ENCODE measurements at places on chromosomes 7 and 10. TPM values are rescaled to one million over a fixed set of nuclear protein-coding genes. Genes with fewer than 3 reads are reported as not detected.
A peak's percentile ranks its signal among the peaks of the same experiment; 100 is the strongest.

DNA sequence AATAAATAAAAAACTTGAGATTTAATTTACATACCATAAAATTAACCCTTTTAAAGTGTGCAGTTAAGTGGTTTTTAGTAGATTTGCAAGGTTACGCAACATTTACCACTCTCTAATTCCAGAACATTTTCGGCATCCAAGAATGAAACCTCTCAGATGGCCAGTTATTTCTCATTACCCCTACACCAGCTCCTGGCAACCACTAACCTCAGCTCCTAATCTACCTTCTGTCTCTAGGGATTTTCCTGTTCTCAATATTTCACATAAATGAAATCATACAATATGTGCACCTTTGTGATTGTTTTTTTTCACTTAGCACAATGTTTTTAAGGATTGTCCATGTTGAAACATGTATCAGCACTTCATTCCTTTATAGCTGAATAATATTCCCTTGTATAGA, 45.1 kb downstream of the INPP5F start:
- H3K4me1 ChIP-seq, result peaks cover 7% of the 10 kb centered on the region
- H3K36me3 ChIP-seq, result peaks cover 6% of the 10 kb centered on the region
- no peaks in the 10 kb centered on the region for H3K27me3 ChIP-seq
- no peak for DNase-seq

DNA sequence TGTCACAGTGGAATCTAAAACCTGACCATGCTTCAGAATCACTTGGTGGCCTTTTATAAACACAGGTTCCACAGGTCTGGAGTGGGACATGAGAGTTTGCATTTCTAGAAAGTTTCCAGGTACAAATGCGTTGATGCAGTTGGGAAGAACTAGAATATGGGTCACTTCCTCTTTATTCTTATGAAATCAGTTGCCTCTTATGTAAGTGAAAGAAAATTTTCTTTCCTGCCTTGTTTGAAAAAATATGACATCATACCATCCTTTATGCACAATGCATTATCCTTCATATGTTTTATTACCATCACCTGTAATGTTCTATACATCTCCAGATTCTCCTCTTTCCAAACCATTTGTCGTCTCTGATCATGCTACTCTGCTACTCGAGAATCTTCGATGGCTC, 44.0 kb downstream of the PLXNA4 start:
- H3K4me1 ChIP-seq, result peaks cover 8% of the 10 kb centered on the region
- H3K36me3 ChIP-seq, result peaks cover 3% of the 10 kb centered on the region
- H3K27me3 ChIP-seq, result peaks cover 8% of the 10 kb centered on the region
- no peak overlapping the region for H3K27ac ChIP-seq
- H3K4me3 ChIP-seq, result no peak overlapping the region

DNA sequence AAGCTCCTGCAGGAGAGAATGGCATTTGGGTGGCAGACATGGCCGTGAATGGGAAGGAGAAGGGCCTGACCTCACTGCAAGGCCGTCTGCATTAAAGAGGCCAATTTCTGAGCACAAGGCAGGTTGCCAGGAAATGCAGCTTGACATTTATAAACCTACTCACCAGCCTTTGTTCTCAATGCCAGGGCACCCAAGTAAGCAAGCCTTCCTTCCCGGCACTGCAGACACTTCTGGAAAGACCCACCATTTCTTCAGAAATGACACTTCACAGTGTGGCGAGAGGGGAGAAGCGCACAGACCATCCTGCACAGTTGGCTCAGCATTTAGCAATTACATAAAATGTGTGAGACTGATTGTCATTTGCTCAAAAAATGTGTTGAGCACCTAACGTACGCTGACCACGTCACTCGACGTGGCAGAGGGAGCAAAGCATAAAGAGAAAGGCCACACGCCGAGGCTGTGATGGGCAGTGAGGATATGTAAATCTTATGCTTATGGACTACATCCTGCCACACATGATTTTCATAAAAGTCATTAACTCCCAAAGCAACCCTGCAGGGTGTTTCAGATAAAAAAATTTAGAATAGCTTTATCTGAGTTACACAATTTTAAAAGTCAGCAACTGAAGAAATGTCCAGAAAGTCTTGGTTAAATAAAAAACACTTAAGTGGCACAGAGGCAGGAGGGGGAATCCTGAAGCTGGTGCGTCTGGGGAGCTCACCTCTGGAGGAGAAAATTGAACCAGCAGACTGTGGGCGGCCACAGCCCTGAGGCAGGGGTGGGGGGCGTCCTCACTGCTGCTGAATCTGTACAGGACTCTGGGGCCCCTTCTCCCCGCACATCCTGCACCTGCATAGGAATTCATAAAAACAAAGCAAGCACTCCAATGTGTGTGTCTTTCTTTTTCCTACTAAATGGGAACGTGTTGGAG, 543.8 kb downstream of the PTPRN2 start:
- no peak for DNase-seq
- H3K36me3 ChIP-seq, result no peaks in the 10 kb centered on the region
- no peak overlapping the region for H3K4me3 ChIP-seq
- H3K27me3 ChIP-seq, result no peaks in the 10 kb centered on the region

- H3K27ac ChIP-seq, result no peak overlapping the region
- H3K36me3 ChIP-seq, result no peaks in the 10 kb centered on the region
- DNase-seq, result no peak
- H3K27me3 ChIP-seq, result no peaks in the 10 kb centered on the region
- no peak overlapping the region for H3K4me3 ChIP-seq
- H3K4me1 ChIP-seq, result no peaks in the 10 kb centered on the region
These were observed 180.3 kb upstream of the MYO3A start for GRCh38 chr10:25753776-25754175.

- H3K4me3 ChIP-seq, result no peak overlapping the region
- H3K4me1 ChIP-seq, result no peaks in the 10 kb centered on the region
- no peaks in the 10 kb centered on the region for H3K36me3 ChIP-seq
- no peak overlapping the region for H3K27ac ChIP-seq
- DNase-seq, result no peak
- no peaks in the 10 kb centered on the region for H3K27me3 ChIP-seq
These were observed 35.2 kb upstream of the FZD1 start for GRCh38 chr7:91228927-91229558.

DNA sequence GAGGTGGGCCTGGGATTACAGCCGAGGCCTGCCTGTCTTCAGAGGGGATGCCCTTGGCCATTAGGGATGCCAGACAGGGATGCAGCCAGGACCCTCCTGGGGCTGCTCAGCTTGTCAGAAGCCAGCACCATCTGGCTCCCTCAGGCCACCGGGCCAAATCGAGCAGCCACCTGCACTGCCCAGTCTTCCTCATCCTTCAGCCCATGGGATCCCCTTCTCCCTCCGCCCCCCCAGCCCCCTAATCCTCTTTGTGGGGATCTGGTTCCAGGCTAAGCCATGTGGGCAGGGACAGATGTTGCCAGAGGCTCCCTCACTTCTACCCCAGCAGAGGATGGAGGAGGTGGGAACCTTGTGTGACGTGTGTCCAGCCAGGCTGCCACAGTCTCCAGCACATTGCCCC, 137.4 kb upstream of the PPIF start:
- H3K4me1 ChIP-seq, result peaks cover 5% of the 10 kb centered on the region
- no peak for DNase-seq
- no peak overlapping the region for H3K4me3 ChIP-seq
- H3K27me3 ChIP-seq, result no peaks in the 10 kb centered on the region
- H3K27ac ChIP-seq, result no peak overlapping the region

DNA sequence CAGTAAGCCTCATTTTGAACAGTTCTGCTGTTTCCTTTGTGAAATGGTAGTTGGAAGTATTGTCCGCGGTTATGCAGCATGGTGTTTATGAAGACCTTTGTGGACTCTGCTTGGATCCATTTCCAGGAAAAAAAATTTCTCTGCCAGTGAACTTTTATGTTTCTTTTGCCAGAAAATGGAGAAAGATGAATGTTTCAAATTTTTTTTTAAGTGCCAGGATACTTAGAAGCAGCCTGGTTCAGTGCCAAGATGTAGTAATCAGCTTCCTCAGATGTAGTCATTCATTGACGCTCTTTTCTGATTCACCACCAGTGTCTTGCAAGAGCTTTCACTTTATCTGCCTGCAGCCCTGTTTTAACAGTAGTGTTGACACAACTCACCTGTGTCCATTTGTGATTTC, 258.2 kb downstream of the SDK1 start:
- peaks cover 28% of the 10 kb centered on the region for H3K27me3 ChIP-seq
- H3K4me3 ChIP-seq, result no peak overlapping the region
- peaks cover 3% of the 10 kb centered on the region for H3K4me1 ChIP-seq
- no peak for DNase-seq
- H3K27ac ChIP-seq, result no peak overlapping the region

GRCh38 chr10:71622616-71623015, 97.0 kb downstream of the C10orf105 start:
- no peak for DNase-seq
- no peak overlapping the region for H3K4me3 ChIP-seq
- H3K27ac ChIP-seq, result no peak overlapping the region

DNA sequence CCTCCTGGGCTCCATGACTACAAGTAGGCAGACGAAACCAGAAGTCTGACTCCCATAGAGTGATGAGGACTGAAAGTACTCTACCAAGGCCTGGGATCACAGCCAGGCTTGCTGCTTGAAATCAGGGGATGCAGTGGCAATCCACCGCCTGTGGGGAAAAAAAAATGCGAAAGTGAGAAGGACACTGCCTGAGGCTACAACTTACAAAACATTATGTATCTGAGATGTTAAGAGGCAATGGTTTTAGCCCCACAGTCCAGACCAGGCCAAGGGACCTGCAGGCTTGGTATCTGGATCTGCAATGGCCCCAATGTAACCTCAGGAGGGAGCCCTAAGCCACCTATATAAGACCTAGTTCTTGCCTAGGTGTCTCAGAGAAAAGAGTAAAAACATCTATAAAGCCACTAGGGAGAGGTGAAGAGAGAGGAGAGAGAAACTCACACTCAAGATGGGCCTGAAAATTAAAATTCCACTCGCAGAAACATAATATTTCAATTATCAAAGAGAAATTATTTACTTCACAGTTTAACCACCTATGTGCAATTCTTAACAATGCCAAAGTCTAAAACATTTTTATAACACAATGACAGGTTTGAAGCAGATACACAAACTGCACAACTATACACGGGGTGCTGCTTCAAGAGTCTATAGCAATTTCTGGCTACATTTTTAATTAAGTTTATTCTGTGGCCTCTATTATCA, 13.9 kb downstream of the DNAJC1 start:
- peaks cover 4% of the 10 kb centered on the region for H3K36me3 ChIP-seq
- H3K27me3 ChIP-seq, result no peaks in the 10 kb centered on the region
- no peak for DNase-seq
- H3K27ac ChIP-seq, result peak overlapping the region; percentile 63
- peaks cover 12% of the 10 kb centered on the region for H3K4me1 ChIP-seq
- H3K4me3 ChIP-seq, result no peak overlapping the region

PAPOLB gene
- not detected for total RNA-seq

VSIR gene
- 119 TPM for total RNA-seq

ITIH2 gene
- not detected for total RNA-seq

Measured in T-helper 17 cell (primary cell).